ENCODE measurements at places on chromosomes 12 and 14.

- no peak for DNase-seq
Measured at GRCh38 chr14:63387711-63388110, 69.0 kb upstream of the GPHB5 start.

DNA sequence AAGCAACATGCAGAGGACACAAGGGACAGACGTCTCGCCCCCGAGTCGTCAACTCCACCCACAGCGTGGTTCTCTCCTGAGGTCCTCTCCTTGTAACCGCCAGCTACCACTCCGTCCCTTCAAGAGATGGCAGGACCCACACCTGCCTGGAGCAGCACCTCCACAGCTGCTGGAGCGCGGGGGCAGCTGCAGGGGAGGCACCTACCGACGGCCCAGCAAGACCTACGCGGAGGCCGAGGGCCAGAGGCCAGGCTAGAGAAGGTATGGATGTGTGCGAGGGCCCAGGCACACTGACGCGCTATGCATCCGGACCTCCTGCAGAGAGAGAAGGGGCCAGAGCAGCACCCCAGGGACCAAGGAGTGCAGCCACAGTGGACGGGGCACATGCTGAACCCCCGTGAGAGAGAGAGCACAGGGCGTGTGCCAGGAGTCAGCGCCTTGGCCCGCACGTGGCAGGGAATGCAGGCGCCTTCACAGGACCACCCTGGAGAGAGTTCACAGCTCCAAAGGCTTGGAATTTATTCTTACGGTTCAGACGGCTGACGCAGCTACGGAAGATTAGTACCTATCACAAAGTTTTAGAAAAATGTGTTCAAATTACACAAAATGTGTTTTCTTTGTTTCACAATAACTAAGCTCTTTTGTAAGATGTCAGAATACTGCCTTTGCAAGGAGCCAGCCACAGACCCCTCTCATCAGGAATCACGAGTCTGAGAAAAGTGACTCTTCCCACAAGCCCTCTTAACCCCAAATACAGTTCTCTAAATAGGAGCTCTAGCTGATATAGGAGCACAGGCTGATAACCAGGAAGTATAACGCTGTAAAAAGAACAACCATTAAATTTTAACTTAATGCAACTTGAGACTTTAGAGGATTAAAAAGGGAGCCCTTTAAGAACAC is 36.8 kb downstream of the CDC42BPB start:
- DNase-seq = no peak

- no peak for DNase-seq
Measured at GRCh38 chr14:34633742-34634141, 3.8 kb upstream of the SNX6 start.

DNA sequence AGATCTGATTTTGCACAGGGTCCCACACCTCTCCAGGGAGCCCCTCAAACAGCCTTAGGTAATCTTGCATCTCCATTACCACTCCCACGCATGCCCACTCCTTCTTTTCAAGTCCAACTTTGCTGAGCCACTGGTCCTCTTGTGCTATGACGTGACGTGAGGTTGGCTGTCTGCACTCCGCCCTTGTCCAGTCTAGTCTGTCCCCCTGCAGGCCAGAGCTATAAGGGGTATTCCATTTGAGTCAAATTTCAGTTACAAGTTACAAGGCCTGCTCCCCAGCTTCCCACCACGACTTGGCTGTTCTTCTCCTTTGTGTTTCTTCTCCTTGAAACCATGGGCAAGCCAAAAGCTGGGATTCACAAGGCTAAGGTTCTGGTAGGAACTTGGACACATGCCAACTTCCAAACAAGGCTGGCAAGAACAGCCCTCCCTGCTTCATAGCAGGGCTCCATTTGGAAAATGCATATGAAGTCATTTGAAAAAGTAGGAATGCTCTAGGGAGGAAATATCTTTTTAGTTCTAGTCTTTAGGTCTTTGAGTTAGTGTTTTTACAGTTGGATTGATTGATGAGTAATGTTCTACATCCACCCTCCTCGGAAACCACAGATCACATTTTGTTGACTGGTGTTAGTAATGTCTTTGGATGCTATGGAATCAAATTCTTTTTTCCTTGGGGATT is 49.1 kb downstream of the KCNA1 start:
- DNase-seq = no peak

- DNase-seq = no peak
Measured at GRCh38 chr14:56809270-56810146, 771 bp downstream of the OTX2 start.

DNA sequence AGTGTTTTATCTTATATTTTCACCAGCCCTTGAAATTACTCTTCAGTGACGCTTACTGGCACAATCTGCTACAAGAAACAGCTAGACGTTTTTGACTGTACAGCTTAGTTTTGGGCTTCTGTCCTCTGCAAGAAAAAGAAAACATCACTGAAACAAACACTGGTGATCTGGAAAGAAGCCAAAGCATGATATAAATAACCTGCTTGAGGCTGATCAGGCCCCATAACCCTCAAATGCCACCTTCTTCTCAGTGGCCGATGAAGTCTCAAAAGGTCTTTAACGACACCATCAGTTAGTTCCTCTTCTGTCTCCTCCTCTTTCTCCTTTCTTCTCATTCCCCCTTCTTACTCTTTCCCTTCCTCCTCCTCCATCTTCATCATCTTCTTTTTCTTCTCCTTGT is 942.3 kb upstream of the TMEM132C start:
- DNase-seq = no peak

GRCh38 chr14:57866199-57866705 is 360 bp upstream of the SLC35F4 start:
- no peak for DNase-seq

DNA sequence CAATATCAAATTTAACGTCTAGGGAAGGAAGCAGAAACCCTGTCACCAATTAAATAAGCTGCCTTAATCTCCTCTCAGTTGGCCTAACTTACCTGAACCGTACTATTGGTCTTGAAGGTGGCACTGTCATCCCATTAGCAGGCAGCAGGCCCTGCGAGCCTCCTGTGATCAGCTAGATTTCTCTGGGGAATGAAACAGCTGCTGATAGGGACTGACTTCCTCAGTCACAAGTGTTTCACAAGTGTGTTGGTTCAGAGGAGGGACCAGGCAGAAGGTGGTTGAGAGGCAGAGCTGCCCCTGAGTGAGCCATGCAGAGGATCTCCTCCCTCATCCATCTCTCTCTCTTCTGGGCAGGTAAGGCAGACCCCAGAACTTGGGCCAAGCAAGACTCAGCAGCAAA is 166.8 kb downstream of the DAD1 start:
- DNase-seq = no peak

DNA sequence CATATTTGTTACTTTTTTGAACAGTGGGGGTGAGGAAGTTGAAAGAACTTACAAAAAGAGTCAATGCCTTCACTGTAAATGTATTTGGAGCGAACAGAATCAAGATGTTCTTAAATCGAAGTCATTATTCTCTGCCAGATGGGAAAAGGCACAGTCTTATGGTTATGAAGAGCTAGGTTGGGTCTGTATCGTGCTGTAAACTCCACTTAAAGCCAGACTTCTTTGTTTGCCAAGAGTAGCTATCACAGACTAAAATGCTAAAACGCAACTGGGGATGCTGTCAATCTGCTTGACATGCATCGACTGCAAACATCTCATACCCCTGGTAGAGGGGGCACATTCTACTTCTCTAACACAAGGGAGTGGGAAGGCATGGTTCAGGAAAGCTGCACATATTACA is 160.4 kb downstream of the DACT1 start:
- DNase-seq = no peak

GRCh38 chr12:21538061-21538653 is 12.1 kb downstream of the SPX start:
- no peak for DNase-seq

DNA sequence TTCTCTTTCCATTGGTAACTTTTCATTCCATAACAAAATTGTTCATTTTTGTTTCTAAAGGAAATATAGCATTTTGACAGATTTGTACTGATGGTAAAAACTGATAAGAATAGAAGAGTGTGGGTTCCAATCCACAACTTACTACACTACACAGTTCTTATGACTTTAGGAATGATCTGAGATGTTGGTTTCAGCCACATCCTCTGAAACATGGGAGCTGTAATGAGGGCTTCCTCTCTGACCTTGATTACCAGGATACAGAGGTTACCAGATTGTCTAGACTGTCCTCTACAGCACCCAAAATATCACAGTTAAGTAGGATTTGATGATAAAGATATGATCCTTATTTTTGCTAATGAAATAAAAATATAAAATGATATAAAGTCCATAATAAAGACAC is 1184.6 kb downstream of the FLRT2 start:
- DNase-seq = no peak

GRCh38 chr12:27284751-27285150 is 40.7 kb downstream of the STK38L start:
- no peak for DNase-seq

- no peak for DNase-seq
Measured at GRCh38 chr12:93154753-93155480, 222.8 kb upstream of the NUDT4 start.

DNA sequence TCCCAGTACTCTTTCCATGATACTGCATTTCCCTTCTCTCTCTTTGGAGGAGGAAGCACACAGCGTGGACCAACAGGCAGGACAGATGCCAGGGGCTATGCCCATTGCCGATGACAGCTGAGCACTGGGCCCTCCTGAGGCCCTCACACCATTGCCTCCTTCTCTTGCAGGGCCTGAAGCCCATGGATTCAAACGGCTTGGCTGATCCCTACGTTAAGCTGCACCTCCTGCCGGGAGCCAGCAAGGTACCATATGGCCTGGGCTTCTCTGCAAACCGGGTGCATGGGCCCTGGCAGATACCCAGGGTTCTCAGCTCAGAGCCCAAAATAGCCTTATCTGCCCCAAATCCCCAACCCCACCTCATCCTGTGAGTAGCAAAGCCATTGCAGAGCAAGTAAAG is 25.2 kb upstream of the OAS1 start:
- DNase-seq = no peak

DNA sequence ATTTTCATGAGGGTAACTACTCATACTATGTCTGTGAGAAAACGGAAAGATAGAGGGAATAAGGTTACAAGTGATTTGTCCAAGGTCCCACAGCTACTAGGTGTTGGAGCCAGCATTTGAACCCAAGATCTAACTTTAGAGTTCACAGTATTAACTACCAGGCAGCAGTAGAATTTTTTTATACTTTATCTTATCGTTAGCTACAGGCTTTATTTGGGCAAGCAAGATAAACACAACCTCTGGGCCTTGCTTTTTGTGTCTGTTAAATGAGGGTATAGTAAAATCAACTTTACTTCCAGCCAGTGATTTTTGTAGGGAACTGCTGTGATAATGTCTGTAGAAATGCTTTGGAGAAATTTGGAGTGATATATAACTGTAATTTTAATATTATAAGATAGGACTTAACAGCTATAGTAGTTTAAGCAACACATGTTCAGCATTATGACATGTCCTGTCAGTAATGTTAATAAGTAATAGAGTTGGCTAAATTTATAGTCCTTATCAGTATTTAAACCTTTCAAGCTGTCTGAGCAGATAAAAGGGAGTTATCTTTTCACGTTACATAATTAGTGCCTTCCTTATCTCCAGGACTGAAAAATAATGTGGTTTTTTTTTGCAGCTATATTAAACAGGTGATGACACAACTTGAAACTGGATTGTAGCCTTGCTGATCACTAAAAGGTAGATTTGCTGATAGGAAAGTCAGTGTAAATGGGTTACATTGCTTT is 12.8 kb downstream of the LEMD3 start:
- no peak for DNase-seq

- DNase-seq = no peak
Measured at GRCh38 chr14:89268514-89268913, 148.5 kb downstream of the FOXN3 start.

- no peak for DNase-seq
Measured at GRCh38 chr14:80637756-80638619, 303.6 kb downstream of the CEP128 start.

- no peak for DNase-seq
Measured at GRCh38 chr14:59123975-59124374, 64.5 kb upstream of the DAAM1 start.

DNA sequence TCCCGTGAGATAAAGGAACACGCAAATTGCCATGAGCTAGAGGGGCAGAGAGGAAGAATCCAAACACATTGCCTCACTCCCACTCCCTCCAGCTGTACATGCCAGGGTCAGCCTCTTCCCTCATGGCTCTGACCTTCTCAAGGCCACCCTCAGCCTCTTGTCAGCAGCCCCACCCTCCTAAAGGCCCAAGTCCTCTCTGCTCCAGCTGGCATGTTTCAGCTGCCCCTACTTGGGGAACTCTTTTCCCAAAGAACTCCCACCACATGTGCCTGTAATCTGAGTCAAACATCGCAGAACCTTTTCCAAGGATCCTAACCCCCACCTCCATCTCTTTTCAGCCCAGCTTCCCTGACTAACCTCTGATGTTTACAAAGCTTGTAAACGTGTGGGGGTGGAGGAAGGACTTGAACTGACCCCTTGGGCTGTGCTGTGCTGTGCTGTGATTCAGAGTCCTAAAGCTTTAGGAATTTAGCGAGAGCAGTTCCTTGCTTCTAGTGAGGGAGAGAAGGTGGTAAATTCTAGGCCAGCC is 7.3 kb upstream of the CACNB3 start:
- no peak for DNase-seq

DNA sequence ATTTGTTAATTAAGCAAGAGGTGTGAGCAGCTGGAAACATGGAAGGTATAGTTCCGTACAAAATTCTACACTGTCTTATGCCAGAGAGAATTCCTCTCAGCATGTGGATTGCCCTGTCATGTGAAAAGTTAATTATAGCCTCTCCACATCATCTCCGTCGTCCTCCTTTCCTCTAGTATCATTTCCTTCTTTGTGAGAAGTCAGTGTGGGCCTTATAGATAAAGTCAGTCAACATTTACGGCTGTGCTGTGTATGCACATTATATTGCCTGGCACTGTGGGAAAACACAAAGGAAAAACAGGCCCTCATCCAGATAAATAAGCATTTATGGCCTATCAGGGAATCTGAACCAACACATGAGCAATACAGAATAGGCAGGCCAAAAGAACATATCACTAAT is 236.6 kb downstream of the SEC23A start:
- no peak for DNase-seq

DNA sequence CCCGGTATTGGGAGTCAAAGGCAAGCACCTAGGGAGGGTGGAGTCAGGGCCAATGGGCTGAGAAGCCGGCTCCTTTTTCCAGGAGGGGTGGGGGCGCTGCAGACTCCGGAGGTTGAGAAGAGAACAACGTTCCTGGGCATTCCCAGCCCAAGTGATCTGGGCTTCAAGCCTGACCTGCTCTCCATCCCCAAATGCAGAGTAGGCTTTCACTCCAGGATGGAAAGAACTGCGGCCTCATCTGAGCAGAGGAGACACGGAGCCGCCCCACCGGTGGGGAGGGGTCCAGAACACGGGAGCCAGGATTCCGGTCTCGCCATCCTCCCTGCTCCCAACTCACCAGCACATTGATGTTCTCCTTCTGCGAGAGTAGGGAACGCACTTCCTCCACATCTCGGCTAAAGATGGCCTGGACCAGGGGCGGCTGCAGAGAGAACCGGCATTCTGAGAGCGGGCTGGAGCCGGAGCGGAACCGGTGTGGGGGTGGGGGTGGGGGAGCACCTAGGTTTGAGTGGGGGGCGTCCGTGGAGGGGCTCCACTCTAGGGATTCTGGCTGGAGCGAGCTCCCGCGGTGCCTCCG is 605 bp downstream of the ANKRD52 start:
- no peak for DNase-seq

DNA sequence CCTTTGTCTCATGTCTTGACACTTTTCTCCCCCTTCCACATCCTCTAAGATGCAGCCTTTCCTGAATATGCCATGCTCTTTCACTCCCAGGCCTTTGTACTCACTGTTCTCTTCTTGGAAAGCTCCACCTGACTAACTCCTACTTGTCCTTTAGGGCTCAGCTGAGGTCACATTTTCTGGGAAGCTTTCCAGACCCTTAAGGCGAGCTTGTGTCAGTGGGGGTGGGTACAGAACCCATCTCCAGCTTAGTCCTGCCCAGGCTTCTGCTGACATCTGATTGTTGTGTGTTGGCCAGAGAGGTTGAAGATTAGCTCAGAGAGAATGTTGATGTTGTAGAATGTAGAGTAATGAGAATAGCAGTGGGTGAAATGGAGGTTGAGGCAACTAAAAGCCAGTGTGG is 2.9 kb upstream of the TSFM start:
- DNase-seq = no peak

All from activated CD4-positive, alpha-beta T cell treated with anti-CD3 and anti-CD28 coated beads for 4 hours (primary cell).